ENCODE measurements at places on chromosomes 2 and 18.

DNA sequence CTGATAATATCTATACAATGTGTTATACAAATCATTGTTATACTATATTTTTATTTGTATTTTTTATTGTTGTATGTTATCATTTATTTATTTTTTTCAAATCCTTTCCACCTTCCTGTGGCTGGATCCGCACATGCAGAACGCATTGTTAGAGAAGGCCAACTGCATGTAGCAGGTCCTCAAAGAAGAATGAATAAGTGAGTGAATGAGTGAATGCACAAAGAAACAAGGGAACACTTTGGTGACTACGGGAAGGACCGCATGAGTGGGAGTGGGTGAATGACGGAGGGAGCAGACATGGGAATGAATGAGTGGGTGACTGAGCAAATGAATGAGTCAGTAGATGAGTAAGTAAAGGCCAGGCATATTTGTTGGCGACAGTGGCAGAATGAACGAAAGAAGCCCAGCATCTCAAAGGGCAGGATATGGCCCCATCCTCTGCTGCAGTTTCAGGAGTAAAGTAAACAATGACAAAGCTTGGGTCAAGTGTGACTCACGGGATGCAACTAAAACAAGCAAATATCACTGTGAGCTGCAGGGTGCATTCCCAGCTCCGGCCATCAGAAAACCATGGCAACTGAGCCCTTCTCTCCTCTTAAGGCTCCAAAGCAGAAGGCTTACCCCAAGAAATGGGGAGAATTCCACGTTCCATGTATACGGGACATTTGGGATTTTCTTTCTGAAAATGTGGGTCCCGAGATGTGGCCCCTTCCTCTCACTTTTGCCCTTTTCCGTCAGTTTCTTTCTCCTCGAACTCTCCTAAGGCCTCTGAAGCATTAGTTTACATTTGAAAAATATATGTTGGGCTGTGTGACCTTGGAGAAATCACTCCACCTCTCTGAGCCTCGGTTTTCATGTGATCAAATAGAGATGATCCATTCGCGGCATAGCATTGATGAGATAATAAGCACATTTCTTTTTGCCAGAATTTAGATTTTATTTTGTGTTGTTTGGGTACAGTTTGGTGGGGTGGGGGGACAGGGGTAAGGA, 24.5 kb downstream of the KCNF1 start:
- peak; percentile 56 for DNase-seq

- DNase-seq: no peak
Observed at GRCh38 chr2:200483729-200484198, 26.1 kb downstream of the KCTD18 start.

DNA sequence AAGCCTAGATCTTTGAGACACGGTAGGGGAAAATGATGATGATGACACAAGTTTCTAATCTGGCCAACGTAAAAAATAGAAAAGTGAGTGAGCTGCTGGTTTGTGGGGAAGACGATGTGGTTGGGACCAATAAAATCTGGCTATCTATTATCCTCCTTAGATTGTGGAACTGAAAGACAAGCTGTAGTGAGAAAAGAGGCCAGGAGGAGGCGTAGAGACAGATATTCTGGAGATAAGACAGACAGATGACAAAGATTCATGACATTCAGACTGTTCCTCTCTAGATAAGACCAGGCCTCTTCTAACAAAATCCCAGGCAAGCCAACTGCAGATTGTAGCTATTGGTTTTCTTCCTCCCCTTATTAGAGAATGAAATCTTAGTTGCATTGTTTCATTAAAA, 376.3 kb upstream of the UBE2E3 start:
- DNase-seq: no peak

GRCh38 chr2:59174536-59175243, 933.6 kb upstream of the FANCL start:
- DNase-seq: no peak

DNA sequence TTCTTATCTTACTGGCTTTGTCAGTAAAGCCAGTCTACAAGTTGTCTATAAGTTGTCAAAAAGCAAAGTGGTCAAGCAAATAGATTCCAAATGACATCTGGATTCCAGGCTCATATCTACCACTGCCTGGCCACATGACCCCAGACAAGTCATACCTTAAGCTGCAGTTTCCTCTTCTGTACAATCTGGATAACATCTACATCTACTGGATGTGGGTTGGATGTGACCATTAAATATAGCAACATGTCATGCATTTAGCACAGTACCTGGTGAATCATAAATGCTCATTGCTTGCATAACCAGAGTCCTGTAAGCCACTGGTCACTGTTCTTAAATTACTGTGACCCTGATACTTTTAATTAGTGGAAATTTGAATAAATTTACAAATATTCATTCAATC, 16.8 kb downstream of the COBLL1 start:
- DNase-seq: no peak

DNA sequence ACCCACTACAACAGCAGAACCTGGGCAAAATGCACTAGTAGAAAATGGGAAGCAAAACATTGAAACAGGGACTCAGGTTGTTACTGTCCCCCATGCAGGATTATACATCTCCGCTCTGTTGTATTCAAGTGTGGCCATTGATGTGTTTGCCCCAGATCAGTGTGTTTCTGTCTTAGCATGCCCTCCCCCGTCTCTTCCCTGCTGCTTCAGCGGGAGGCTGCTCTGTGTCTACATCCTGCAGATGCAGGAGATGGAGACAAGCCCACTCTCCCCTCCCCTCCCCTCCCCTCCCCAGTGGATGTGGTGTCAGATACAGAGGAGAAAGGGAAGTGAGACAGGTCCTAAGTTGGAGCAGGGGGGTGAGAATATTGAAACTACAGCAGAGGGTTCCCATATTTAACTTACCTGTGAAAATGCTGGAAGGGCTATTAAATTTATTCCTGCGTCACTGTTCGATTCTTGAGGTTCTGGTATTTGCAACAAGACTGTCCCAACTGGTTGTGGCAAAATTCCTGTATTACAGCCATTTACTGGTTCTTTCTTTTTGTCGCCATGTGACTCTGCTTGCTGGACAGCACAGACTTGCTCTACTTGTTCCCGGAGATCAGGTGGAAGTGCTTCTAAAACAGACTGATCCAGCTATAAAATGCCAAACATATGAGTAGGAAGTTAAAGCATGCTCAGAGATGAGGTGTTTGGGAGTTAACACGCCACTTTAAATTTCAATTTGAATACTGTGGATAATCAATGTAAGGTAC, 67.0 kb downstream of the EIF5B start:
- DNase-seq: no peak

DNA sequence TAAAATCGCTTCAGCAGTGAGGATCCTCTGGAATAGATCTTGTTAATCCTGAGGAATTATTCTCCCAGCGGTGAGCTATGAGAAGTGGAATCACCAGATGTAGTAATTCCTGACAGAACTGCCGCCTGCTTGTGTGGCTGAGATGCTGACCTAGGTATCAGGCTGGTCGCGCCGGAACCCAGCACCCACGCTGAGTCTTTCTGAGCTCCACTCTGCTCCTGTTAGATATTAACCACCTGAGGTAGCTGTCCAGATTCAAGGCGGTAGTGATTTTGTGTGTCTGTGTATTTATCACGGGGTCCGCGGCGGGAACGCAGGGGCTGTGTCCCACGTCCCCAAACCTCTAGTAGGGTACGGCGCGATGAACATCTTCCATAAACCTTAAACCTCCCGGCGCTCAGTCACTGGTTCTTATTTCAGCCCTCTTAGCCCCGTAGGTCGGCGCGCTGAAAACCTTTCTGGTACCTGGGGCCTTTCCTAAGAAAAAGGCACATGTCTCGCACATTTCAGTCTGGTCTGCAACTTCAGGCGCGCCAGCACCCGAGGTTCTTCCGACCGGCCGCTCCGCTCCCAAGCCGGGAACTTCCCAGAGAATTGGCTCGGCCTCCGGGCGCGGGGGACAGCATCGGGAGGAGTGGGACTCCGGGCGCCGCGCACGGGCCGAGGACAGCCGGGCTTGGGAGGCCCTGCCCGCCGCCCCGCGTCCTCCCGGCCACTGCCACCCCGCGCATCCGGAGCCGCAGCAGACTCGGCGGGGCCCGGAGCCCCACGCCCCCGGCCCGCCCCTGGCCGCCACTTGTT, 542 bp upstream of the CNNM3 start:
- DNase-seq: no peak

DNA sequence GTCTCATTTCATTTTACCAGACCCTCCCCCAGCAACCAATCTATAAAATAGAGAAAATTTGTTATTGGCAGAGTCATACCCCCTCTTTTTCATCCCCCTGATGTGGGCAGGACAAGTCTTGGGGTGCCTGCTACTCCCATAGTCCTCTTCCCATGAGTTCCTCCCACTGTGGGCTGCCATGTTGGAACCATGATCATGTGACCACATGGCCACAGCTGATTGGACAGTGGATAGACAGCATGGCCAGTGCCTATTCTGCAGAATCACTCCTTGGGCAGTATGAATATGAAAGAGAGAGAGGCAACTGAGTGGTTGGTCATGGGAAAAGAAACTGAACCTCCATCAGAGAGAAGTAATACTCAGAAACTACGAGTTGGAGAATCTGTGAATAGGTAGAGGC, 84.9 kb downstream of the PDCL3 start:
- DNase-seq: no peak

DNA sequence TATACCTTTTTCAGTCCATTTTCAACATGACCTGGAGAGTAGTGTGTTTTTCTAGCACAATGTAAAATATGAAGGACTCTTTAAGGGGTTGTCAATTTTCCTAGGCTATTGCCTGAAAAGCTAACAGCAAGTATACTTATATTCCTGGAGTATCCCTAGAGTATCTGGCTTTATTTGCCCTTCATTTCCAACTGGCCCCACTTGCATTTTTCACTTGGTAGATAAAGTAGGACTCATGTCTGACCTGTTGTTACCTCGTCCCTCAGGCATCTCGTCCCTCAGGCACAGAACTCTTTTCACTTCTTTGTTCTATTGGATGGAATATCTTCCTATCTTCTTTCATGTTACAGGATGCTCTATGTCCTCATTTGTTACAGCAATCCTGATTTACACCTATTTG, 69.2 kb downstream of the SPAG16 start:
- DNase-seq: no peak

DNA sequence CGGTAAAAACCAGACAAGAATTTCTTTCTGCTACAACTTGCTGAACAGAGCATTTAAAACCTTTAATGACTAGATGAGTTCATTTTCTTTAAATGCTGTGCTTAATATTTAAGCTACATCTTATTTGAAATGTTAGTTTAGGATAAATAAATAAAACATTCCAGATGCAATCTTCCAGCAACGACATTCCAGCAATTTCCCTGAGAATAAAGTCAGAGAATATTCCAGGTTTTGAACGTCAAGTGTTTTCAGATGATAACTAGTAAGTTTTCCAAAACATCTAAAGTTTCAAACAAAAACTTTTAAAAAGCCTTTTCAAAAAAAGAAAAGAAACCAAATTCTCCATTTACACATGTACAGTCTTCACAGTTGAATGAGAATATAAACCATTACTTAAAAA, 104.8 kb downstream of the PPP1R1C start:
- no peak for DNase-seq

GRCh38 chr18:50721451-50722120, 98.2 kb downstream of the MRO start:
- no peak for DNase-seq

- no peak for DNase-seq
Observed at GRCh38 chr18:366466-367061, 98.7 kb upstream of the THOC1 start.

DNA sequence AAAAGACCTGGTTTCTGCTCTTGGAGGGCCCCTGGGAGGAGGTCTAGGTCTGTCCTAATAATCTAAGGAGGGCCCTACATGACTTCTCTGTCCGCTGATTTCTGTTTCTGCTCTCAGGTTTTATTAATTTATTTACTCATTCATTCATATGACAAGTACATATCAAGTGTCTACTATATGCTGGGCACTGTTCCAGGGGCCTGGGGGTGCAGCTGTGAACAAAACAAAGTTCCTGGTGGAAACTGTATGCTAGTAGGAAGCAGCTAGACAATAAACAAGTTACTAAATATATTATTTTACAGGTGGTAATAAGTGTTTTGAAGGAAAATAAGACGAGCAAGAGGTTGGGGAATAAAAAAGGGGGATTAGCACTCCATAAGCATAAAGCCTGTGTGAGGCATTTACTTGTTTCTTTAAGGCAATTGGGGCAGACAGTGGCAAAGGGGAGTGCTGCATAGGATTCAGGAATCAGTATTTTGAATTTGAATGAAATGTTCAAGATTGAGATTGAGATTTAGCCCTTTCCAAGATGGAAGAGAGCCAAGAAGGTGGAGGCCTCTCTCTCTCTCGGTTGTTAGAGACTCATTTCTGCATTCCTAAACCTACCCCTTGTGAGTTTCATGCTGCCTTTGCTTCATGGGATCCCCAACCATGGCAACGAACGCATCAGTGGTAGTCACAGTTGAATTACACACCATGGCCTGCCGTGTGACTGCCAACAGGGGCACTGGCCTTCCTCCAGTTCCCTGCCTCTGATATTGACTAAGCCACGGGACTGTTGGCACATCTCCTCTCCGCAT, 28.3 kb downstream of the DRC1 start:
- DNase-seq: no peak

- no peak for DNase-seq
Observed at GRCh38 chr2:59622599-59623308, 930.7 kb downstream of the BCL11A start.

GRCh38 chr2:82007071-82007664, 1702.6 kb upstream of the LRRTM1 start:
- DNase-seq: peak; percentile 16

DNA sequence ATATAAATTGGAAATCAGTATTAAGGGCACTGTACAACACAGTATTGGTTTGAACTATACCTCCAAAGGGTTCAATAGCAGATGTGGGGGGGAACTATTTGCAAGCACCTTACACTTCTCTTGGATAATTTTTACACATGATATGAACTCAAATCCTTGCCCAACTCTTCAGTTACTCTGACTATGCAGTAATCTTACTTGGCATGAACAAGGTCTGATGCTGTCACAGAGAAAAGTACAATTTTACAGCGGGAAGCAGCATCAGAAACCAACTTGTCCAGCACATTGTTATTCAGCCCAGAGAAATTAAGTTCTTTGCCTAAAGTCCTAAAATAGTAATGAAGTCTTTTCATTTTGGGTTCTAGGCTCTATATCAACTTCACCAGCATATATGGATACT, 98.2 kb downstream of the ZNF521 start:
- DNase-seq: no peak

- no peak for DNase-seq
Observed at GRCh38 chr2:128373451-128374000, 54.9 kb upstream of the HS6ST1 start.

- peak; percentile 87 for DNase-seq
Observed at GRCh38 chr18:3451183-3451988, 1.4 kb downstream of the TGIF1 start.

- no peak for DNase-seq
Observed at GRCh38 chr2:23574919-23575654, 190.1 kb downstream of the KLHL29 start.

GRCh38 chr2:71797035-71797810, 343.9 kb downstream of the DYSF start:
- DNase-seq: no peak

GRCh38 chr2:43169987-43170386, 56.4 kb downstream of the ZFP36L2 start:
- no peak for DNase-seq

DNA sequence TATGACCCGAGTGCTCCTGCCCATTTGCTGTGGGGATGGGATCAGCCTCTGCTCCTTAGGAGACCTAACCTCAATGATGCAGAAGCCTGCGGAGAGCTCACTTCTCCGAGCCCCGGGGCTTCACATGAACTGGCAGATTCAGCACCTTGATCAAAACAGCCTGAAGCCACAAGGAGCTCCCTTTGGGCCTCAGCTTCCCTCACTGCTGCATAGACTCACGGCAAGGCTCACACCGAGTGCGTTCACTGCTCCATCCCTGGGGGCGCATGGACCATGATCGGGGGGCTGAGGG, 33.0 kb downstream of the CRACDL start:
- DNase-seq: no peak

Data from fibroblast of skin of left biceps (primary cell).